Stimulated activated CD8-positive, alpha-beta memory T cell treated with anti-CD3 and anti-CD28 coated beads, Interleukin-7, amount 100 ng/mL, for 48 hours (primary cell): ENCODE measurements at places on chromosomes 7 and 10.
A peak's percentile ranks its signal among the peaks of the same experiment; 100 is the strongest.

DNA sequence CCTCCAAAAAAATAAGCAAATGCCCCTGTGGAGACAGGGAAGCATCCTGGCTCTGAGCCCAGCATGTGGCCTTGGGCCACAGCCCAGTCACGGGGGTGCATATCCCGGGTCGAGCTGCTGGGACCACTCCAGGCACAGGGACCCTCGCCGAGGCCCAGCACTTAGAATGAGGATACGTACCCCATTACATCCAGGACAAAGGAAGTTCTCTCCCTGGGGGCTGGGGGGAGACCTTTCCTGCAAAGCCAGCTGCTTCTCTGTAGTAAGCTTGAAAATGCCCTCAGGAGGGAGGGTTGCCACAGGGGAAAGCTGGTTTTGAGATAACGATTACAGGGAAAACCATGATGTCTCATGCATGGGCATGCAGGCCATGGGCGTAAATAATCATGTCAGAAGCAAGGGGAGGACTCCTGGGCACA lies 75.5 kb downstream of the HIPK2 start:
- no peak for DNase-seq

DNA sequence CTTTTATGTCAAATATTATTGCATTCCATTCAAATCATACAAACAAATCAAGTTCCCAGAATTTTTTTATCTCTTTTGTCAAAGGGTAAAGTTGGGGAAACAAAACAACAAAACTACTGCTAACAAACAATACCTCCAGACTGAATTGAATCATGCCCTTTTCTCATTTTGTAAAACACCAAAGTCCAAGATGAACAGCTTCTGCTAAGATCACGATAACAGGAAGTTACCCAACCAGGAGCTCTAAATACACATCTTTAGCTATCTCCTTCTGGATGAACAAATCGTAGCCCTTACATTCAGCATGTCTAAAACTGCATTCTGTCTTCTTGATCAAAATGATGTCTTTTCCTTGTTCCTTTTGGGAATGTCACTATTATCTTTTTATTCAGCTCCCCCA lies 97.4 kb downstream of the CTTNBP2 start:
- DNase-seq = no peak

- no peak for DNase-seq
These were observed 12.3 kb downstream of the OGDH start for GRCh38 chr7:44618753-44619152.

- DNase-seq = peak; percentile 5
These were observed 345.0 kb downstream of the REEP3 start for GRCh38 chr10:63866075-63866746.

DNA sequence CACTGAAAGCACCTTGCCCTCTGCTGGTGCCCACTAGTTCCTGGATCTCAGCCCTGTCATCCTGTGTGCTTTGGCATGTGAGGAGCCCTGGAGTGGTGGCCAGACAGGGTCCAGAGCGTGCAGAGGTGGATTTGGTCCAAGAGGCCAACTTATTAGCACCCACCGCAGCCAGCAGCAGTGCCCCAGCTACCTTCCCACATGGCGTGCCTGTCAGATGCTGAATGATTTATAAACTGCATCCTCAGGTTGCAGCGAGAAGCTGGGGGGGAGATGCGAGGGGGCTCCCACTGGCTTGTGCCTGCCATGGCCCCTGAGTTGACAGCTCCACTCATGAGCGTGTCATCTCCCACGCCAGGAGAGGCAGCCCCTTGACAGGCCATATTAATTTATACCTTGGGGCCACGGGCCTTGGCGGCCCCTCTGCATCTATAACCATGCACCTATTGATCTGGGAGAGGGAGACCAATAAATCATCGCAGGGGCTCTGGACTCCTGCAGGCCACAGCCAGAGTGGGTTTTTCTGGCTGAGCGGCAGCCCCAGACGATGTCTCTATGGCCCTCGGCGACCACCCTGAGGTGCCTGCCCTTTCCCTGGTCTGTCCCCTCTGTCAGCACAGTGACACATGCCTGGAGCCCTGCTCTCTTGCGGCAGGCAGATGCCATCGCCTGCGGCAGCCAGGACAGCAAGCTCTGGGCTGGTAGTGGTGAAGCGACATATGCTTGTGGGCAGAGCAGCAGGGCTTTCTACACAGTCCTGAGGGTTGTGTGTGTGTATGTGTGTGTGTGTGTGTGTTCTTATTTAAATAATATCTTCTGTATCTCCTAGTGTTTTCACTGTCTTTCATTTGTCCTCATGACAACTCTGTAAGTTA lies 120.8 kb downstream of the CDH23 start:
- no peak for DNase-seq

GRCh38 chr7:117751775-117752174 lies 121.5 kb downstream of the CTTNBP2 start:
- no peak for DNase-seq

- no peak for DNase-seq
These were observed 238.1 kb upstream of the CSTF2T start for GRCh38 chr10:51937308-51938140.

DNA sequence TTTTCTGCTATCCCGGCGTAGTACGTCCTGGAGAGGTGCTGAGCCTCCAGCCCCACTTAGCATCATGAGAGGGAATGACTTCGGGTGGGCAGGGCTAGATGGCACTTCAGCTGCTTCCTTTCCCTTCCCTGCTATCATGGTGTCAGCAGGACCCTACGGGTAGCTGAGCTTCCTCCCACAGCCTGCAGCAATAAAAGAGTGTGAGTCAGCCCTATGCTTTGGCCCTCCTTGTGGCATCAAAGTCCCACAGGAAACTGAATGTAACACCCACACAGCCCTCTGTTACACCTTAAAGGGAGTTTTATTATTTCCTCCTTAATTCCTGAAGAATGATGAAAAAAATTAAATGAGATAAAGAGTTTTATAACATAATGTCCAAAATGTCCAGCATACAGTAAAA lies 458.1 kb downstream of the RPS24 start:
- DNase-seq = no peak

GRCh38 chr7:13201628-13202027 lies 514.2 kb downstream of the ARL4A start:
- no peak for DNase-seq

DNA sequence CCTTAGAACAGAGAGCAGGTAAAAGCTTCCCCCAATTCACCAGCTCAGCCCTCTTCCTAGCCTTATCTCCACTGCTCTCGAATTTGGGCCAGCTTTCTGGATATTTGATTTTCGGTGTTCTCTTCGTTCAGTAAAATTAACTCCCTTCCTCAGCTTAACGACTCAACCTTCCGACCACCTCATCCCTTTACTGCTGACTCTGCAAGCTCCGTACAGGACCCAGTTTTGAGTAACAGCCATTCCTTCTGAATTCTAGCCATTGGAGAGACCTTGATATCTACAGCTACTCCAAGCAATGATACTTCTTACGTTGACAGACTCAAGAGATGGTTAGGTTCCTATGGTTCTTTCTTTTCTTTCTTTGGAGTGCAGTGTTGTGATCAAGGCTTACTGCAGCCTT lies 65.8 kb downstream of the ATE1 start:
- DNase-seq = no peak

DNA sequence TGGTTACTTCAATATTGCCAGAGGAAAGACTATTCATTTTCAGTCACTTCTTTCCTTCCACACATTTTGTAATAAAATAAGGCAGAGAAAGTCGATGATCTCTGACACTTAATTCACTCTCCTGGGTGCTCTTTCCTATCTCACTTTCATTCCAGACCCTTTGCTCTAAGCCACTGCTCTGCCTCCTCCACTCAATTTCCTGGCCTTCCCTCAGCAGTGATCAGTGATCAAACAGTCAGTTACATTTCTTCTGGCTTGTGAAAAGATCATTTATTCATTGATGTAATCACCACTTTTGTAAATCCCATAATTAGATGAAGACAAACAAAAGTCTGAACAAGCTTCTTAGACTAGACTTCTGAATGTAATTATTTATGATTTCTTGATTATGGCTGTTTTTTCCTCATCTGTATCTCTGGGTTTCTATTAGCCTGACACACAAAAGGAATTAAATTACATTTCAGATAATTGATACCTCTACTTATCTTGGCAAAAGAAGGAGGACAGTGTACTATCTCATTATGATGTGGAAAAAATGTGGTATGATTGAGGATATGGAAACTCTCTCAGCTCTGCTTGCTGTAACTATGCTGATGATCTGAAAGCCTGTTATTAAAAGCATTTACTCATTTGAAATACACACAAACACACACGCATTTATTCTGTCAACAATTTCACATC lies 1102.3 kb downstream of the GRM8 start:
- DNase-seq = no peak

- DNase-seq = no peak
These were observed 139.6 kb downstream of the SND1 start for GRCh38 chr7:127791446-127792189.

- no peak for DNase-seq
These were observed 50.5 kb upstream of the FOXK1 start for GRCh38 chr7:4631380-4632179.

DNA sequence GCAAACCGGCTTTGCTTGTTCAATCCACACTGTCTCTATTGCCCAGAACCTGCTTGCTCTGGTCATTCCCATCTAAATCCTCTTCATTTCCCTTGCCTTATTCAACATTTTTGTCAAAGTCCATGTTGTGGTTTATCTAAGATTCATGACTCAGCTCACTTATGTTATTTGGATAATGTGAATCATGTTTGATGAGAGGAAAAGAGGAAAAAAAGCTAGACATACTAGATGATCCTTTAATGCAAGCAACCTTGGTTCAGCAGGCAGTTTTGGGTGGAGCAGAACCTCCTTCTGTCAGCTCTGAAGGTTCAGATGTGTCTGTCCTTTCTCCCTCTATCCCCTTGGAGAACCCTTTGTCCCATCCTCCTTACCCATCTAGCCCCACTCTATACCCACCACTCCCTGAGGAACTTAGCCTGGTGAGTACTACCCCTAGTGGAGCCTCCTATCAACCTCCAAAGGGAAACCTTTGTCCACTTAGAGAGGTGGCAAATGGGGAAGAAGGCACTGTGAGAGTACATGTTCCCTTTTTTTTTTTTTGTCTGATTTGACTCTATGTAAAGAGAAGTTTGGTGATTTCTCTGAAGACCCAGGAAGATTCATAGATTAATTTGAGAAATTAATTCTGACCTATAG lies 2.1 kb upstream of the SAMD9L start:
- no peak for DNase-seq

- no peak for DNase-seq
These were observed 55.9 kb downstream of the ITIH5 start for GRCh38 chr10:7610651-7611389.

- DNase-seq = no peak
These were observed 40.2 kb upstream of the ATP6V0A4 start for GRCh38 chr7:138838166-138838565.

GRCh38 chr7:78953090-78953489 lies 500.4 kb downstream of the MAGI2 start:
- DNase-seq = no peak

GRCh38 chr10:45526309-45526905 lies 146.2 kb downstream of the ZFAND4 start:
- DNase-seq = no peak

- no peak for DNase-seq
These were observed 109.8 kb downstream of the SH3PXD2A start for GRCh38 chr10:103745341-103746247.

- no peak for DNase-seq
These were observed 32.0 kb downstream of the NRAP start for GRCh38 chr10:113631684-113632367.

DNA sequence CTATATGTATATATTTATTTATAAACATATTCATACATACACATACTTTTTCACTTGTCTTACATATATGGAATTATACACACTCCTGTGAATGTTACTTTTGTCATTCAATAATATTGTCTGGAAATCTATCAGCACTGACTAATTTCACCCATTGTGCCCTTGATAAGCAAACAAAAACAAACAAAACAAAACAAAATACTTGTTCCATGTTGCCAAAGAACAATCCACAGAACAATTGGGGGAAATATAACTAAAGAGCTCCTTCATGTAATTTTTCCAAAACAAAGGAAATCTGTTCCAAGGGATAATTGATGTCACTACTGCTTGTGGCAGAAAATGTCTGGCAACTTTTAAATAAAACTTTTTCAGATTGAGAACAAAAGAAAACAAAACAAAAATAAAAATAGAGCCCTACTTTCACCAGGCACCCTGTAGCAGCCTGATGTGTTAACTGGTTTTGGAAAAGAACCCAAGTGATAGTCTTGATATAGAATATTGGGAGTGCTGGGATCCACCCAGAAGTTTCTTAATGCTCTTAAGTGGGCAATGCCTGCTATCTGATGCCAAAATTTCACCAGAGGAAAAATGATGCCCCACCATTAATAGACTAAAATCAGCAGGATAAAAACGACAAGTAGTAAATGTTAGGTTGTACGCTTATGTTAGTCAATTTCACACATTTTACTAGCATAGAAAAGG lies 34.0 kb upstream of the CCDC7 start:
- DNase-seq = no peak

GRCh38 chr7:47357863-47358262 lies 224.0 kb downstream of the TNS3 start:
- DNase-seq = no peak

DNA sequence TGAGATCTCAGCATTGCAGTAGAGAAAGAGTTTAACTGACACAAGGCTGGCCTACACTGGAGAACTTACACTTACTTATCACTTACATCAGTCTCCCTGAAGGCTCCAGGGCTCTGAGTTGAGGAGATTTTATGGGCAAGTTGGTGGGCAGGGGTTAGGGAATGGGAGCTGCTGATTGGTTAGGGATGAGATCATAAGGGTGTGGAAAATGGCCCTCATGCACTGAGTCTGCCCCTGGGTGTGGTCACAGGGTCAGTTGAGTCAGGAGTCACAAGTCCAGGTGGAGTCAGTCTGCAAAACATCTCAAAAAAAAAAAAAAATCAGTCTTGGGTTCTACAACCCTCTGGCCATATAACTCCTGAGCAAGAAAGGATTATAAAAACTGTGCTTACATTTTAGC lies 60.5 kb downstream of the PPP1R17 start:
- DNase-seq = no peak

DNA sequence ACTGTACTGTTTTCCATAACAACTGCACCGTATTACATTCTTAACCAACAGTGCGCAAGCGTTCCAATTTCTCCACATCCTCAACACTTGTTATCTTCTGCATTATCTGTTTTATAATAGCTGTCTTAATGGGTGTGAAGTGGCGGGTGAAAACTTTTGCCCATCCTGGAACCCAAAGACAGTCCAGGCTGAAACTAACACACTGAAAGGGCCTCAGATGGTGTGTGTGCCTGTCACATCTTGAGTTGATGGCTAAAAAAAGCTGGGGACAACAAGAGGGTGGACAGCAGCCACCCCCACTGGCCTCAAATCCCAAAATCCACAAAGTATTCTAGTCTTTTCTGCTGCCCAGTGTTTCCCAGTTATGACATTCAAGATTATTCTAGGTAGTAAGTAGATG lies 19.4 kb downstream of the OPALIN start:
- DNase-seq = no peak

DNA sequence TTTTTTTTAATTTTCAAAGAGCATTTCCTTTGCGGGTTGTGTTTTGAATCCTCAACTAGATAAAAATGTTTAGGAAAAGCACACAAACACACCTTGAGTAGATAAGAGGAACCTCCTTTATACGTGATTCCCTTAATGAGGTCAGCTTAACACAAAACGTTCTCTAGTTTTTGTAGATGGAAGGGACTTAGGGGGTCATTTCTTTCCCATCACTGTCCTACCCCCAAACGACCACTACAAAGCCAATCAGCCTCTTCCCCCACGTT lies 1.2 kb downstream of the SUV39H2 start:
- no peak for DNase-seq

GRCh38 chr7:85030893-85031292 lies 156.0 kb downstream of the SEMA3D start:
- no peak for DNase-seq
